Stimulated activated CD4-positive, alpha-beta T cell treated with anti-CD3 and anti-CD28 coated beads, Interleukin-12 subunit alpha, Interleukin-12 subunit beta, amount 100 ng/mL, for 4 hours (primary cell): ENCODE measurements at places on chromosomes 3 and 15.

DNA sequence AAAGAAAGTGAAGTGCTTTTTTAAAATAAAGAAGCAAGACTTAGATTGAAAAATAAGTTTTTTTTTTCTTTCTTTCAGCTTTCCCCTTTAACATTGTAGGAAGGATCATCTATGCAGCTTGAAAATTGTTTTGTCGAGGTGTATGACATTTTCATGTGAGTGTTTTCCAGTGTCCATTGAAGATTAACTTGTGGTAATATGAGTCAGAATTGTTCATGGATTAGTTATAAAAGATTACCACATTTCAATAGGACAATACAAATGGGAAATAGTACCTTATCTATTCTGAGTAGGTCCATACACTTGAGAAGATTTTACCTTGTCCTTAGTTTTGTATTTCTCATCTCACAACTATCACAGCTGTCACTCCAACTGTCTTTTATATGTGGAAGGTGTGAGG is 1234.7 kb downstream of the NSUN3 start:
- DNase-seq: no peak

DNA sequence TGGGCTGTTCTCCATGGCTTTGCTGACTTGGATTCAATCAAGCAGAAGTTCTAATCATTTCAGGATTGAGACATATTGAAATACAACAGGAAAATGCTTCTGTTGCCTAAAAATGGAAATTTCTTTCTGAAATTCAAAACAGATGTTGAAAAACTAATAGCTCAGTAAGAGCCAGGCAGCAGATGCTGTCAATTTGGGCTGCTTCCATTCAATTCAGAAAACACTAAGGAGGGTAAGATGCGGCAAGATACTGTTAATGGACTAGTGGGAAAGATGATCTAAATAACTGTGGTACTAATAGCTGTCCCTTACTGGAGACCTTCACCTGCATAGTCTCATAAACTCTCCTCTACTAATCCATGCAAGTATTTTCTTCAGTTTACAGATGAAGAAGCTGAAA is 53.5 kb downstream of the DGKG start:
- DNase-seq: no peak

DNA sequence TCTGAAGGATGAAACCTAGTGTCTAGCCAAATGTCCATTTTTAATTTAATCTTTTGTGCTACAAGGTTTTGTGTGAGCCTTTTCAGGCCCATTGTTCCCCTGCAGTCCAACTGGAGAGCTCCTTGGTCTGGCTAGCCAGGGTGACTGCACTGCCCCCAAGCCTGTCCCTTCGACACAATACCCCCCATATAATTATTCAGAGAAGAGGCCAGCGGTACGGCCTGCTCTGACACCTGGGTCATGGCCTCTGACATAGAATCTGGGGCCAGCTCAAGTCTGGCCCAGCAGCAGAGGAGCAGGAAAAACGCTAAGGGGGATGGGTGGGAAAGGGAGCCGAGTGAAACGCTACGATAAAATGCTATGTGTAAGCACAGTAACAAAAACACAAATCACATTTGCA is 64.2 kb upstream of the PYGO1 start:
- no peak for DNase-seq

GRCh38 chr15:64544450-64544849 is 84.1 kb downstream of the ZNF609 start:
- DNase-seq: no peak

DNA sequence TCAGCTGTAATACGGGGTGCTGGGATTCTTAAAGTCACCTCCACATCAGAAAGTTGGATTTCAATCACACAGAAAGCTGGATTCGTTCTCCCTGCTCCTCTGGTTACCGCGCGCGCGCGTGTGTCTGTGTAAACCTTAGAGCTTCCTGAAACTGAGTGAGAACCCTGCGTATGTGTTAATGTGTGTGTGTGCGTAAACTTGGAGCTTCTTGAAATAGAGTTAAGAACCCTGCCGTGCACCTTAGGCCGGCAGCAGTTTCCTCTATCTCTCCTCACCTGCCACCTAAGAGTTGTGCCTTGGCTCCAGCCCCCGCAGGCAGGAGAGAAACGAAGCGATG is 531 bp downstream of the LZTFL1 start:
- peak; percentile 3 for DNase-seq

GRCh38 chr3:4988983-4989834 is 10.0 kb downstream of the BHLHE40 start:
- no peak for DNase-seq
